Fibroblast of the aortic adventitia (primary cell): ENCODE measurements at places on chromosomes 3 and 15. TPM values are rescaled to one million over a fixed set of nuclear protein-coding genes. Genes with fewer than 3 reads are reported as not detected.

- peak; percentile 72 for DNase-seq
Measured at GRCh38 chr3:39189959-39190269, 2.5 kb downstream of the XIRP1 start.

- DNase-seq, result no peak
Measured at GRCh38 chr15:57470543-57470942, 94.2 kb downstream of the CGNL1 start.

Gene SYNPR
- not detected in 2 replicates for total RNA-seq

Gene PRKCI
- 56.2 and 63.9 TPM in 2 replicates for total RNA-seq

Gene PAK6
- total RNA-seq, result 0.09 TPM in 1 of 2 replicates, not detected in the other

DNA sequence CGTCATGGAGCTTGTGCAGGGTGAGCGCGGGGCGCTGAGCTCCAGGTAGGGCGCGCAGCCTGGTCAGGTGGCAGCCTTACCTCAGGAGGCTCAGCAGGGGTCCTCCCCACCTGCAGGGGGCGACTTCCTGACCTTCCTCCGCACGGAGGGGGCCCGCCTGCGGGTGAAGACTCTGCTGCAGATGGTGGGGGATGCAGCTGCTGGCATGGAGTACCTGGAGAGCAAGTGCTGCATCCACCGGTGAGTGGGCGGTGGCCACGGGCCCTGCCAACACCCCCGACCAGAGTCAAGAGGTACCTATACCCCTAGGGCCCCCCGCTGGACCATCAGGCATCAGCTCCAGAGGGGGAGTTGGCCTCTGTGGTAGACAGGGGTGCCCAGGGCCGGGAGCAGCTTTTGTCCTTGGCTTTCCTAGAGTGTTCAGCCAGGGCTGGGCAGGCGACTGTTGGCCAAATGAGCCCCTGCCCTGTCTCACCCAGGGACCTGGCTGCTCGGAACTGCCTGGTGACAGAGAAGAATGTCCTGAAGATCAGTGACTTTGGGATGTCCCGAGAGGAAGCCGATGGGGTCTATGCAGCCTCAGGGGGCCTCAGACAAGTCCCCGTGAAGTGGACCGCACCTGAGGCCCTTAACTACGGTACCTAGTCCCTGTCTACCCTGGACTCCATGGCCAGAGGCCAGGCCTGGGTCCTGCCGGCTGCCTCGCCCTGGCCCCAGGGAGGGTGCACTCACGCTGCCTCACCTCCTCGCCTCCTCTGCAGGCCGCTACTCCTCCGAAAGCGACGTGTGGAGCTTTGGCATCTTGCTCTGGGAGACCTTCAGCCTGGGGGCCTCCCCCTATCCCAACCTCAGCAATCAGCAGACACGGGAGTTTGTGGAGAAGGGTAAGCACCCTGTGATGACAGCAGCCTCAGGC lies 9.1 kb downstream of the FES start:
- no peak for DNase-seq

GRCh38 chr3:158057666-158058065 lies 48.6 kb downstream of the SHOX2 start:
- DNase-seq, result no peak

Gene GRAMD1C
- 9.2 and 12.1 TPM in 2 replicates for total RNA-seq

DNA sequence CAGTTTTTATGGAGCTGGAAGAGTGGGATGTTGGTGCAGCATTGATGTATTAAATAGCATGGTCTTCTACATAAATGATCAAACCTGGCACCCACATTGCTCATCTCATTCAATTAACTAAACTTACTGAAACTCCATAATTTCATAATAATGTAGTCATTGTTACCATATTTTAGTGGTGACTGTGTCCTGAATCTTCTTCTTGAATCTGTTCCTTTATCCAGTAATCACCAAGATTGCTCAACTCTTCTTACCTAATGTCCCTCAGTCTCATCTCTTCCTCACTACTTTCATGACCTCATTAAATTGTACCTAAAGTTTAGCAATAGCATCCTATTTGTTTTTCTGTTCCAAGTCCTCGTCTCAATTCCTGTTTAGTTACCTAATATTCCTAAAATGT lies 69.8 kb downstream of the FGF7 start:
- peak; percentile 65 for DNase-seq

GRCh38 chr15:38620098-38620497 lies 55.5 kb upstream of the RASGRP1 start:
- DNase-seq, result no peak
